ENCODE measurements at places on chromosomes 12 and 14. TPM values are rescaled to one million over a fixed set of nuclear protein-coding genes. Genes with fewer than 3 reads are reported as not detected.

GRCh38 chr12:124289634-124290600 lies 5.0 kb upstream of the RFLNA start:
- no peak for DNase-seq

DNA sequence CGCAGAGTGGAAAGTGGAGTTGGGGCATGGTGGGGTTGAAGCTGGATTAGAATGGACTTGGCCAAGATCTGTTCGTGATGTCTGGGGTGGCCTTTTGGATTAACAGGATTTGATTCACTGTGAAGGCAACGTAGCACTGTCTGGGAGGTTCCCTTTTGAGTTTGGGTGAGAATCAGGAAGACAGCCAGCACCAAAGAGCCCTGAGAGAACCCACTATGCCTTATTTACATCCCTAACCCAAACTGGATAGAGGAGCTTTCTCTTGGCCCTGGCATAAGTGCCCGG lies 269.6 kb downstream of the ZFP36L1 start:
- no peak for DNase-seq

DNA sequence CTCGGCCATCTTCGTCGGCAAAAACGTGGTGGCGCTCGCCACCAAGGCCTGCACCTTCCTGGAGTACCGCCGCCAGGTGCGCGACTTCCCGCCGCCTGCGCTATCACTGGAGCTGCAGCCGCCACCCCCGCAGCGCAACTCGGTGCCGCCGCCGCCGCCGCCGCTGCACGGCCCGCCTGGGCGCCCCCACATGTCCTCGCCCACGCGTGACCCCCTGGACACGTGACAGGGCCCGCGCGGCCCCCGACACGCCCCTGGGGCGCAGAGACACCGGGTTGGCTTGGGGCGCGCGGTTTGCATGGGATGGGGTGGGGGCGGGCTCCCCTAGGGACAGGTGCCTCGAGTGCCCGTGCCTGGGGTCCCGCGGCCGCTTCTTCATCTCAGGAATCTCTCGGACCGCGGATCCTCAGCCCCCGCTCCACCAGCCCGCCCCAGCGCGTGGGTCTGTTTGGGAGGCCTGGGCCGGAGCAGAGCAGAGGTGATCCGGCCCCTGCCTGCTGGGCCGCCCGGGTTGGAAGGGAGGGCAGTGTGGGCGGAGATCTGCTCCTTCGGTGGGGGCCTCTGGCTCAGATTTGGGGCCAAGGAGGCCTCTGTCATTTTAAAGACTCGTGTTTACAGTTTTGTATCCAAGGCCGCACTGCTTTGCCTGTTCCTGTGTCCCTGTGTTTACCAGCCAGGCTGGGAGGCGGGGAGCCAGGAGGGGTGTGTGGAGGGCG lies 3.3 kb downstream of the TMEM121 start:
- peak; percentile 46 for DNase-seq

DNA sequence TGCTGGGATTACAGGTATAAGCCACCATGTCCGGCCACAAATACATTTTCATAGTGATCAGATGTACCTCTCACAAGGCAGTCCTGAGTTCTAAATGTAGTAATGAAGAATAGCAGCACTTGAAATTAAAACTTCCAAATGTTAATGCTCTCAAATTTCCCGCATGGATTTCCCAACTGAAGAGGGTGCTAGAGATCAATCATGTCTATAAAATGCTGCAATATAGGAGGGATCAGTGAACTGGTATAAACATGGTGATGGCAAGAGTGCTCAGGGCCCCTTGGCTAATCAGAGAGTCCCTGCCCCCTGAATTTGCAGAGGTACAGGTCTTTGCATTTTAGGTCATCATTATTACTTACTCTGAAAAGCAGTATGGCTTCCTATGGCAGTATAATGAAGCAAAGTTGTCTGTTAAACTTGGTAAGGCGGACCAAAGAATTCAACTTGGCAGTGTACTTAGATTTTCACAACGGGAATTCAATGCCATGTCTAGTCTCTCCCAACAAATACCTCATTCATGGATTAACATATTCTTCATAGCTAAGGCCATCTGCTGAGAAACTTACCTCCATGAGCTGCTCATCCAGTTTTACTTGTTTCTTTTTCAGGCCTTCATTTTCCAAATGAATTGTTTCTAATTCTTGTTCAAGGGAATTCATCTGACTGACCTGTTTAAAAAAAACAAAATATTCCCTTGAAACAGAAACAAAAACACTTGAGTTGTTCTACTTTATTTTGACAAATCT lies 67.0 kb upstream of the SAV1 start:
- no peak for DNase-seq

- no peak for DNase-seq
These were observed 38.4 kb downstream of the WASHC3 start for GRCh38 chr12:102023343-102023930.

DNA sequence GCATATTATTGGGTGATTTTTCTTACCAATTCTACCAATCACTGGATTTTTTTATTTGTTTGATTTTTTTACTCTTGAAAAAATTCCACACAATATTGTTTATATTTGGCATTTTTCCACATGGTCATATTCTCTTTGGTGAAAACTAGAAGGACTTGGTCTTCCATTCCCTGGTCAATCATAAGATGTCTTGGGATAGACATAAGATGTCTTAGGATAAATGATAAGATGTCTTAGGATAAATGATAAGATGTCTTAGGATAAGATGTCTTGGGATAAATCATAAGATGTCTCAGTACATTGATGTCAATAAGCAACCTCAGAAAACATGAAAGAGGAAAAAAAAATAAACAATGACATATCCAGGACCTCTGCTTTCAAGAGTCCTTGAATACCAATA lies 309.1 kb downstream of the LRFN5 start:
- no peak for DNase-seq

SDS gene
- total RNA-seq, result 0.76 TPM

PFDN5 gene
- total RNA-seq, result 268 TPM
